ENCODE measurements at places on chromosomes 12 and 14.
A peak's percentile ranks its signal among the peaks of the same experiment; 100 is the strongest.

DNA sequence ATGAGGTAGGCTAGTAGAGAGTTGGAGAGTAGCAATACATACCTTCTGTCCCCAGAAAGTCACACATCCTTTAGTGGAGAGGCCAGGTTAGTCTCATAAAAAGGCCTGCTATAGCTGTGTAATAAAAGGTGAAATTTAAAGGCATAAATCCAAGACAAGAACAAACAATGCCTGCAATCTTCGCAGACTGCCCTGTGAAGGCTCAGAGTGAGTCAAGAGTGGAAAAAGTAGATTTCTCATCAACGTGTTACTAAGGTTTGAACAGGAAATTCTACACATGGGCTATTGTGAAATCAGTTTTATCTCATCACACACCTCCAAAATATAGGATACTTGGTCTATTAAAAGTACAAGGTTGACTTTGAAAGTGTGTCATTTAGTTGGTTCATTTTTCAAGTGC lies at the start of gene KLRC1:
Gene KLRC1 (minus strand): TSS at position 222 of the 400 bp plus-strand sequence. CDS start 2,221 bp downstream, outside the sequence.
- DNase-seq, result no peak

- no peak for DNase-seq
These were observed 918 bp downstream of the LIN7A start for GRCh38 chr12:80936642-80937390.

DNA sequence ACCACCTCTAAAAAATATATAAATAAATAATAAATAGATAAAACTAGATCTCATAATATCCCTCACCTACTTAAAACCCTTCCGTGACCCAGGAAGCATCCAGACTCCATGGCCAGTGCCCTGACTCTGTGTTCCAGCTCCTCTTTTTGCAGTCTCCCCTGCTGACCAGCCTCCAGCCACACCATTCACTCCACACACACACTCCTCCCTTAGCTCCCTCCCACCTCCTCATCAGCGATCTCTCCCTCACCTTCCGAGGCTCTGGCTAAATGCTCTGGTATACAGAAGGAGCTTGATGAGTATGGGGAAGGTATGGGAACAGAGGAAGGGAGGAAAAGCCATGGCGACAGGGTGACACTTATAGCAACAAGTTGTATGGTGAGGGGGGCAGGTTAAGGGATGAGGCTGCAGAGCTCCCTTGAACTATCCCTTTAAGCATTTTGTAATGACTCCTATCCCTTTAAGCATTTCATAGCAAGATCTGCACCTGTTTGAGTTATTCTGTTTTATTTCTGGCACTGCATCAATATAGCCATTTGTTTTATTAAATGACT lies 26.1 kb upstream of the EIF4B start:
- no peak for DNase-seq

DNA sequence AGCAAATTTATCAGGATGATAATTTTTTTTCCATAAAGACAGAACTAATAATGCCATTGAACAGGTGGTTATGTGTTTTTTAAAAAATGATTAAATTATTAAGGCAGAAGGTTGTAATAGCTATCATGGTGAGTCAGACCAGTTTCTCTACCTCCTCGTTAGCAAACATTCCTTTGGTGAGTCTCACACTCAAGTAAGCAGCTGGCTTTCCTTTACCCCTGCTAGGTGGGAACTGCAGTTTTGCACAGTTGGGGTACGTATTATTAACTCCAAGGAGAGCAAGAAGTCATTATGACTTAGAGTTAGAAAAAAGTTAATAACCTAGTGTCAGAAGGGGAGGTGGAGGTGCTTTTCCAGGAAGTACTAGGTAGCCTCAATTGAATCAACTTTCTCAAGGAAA lies 165.3 kb downstream of the SNAPC1 start:
- no peak for DNase-seq

DNA sequence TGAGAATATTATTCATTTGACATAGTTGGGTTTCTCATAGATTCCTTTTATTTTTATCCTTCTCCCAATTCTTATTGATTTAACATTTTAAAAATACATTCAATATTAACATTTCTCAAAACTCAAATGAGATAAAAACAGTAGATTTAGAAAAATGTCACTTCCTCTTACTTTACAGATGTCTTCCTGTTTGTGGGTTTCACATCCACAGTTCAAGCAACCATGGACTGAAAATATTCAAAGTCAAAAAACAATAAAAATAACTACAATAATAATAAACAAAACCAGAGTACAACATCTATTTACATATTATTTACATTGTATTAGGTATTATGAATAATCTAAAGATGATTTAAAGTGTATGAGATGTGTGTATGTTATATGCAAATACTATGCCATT lies 111.3 kb upstream of the SLC16A7 start:
- DNase-seq, result no peak

DNA sequence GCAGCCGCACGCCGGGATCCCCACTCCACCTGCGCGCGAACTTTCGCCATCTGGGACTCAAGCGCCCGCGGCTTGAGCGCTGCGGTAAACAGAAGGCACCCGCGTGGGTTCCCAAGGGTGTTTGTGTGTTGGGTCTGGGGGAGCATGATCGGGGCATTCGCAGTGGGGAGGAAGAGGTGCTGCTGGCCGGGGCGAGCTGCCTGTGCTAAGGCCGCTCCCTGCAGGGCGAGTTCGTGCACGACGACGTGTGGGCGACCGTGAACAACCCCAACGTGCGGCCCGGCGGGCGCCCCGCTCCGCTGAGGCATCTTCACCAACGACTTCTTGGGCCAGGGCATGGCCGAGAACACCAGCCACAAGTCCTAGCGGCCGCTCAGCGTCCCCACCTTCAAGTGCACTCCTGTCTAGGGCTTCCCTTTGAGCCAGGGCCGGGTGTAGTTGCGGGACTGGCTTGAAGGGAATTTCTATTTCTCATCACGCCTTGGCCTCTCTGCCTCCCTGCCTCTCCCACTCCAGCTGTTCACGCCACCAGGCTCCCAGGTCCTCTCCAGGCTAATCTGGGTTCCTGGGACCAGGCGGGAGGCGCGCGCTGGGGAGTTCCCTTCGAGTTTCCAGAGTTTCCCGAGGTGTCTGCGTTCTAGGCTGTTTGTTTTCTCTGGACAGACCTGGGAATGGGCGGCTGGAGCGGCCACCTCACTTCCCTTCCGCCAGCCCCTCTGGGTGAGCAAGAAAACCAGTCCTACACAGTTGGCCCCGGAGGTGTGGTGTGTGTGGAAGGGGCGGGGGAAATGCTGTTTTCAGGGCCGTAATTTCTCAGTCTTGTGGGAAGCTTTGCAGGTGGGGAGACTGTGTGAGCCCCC lies 417.8 kb upstream of the TMTC1 start:
- no peak for DNase-seq

DNA sequence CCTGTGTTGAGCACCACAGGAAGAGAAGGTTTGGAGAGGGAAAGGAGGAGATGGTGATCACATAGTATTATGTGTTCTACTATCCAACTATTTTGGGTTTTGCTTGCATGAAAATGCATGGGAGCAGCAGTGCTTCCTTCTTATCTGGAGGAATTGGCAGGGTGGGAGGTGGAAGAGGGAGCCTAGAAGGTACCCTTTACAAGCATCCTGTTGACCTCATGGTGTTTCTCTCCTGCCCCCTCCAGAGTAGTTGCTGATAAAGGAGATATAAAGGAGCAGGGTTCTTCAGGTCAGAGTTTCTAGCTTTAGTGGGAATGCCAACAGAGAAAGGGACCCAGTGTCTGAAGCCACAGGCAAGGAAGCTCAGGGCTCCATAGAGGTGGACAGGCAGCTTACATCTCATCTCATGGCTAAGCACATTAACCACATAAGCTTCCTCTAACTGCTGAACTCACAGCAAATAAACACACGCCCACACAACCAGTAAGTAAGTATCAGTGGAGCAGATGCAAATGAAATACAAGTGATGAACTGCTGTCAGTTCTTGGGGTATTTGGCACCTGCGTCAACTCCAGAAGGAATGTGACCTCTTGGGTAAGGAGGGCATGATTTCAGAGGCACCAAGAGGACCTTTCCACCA lies 174.2 kb upstream of the SLC38A2 start:
- DNase-seq, result no peak

GRCh38 chr12:108181095-108181454 lies 52.0 kb downstream of the WSCD2 start:
- DNase-seq, result no peak

DNA sequence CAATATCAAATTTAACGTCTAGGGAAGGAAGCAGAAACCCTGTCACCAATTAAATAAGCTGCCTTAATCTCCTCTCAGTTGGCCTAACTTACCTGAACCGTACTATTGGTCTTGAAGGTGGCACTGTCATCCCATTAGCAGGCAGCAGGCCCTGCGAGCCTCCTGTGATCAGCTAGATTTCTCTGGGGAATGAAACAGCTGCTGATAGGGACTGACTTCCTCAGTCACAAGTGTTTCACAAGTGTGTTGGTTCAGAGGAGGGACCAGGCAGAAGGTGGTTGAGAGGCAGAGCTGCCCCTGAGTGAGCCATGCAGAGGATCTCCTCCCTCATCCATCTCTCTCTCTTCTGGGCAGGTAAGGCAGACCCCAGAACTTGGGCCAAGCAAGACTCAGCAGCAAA lies 166.8 kb downstream of the DAD1 start:
- peak; percentile 87 for DNase-seq

GRCh38 chr14:100065111-100065871 lies at the start of gene EVL:
Gene EVL (plus strand): TSS chr14:100065422. CDS start chr14:100065501, 79 bp downstream.
- peak; percentile 52 for DNase-seq

GRCh38 chr12:2884810-2885209 lies 5.9 kb upstream of the TULP3 start:
- no peak for DNase-seq

GRCh38 chr12:46005151-46005797 lies 14.9 kb upstream of the SCAF11 start:
- no peak for DNase-seq

Measured in GF-D8 (cell line).